Spleen (tissue), 13 donors: ENCODE measurements at places on chromosomes 4 and X. TPM values are rescaled to one million over a fixed set of nuclear protein-coding genes. Genes with fewer than 3 reads are reported as not detected.

- H3K4me3 ChIP-seq = no peak overlapping the region
- H3K27me3 ChIP-seq = peaks cover 35% of the 10 kb centered on the region
- H3K27ac ChIP-seq = no peak overlapping the region
- H3K4me1 ChIP-seq = peaks cover 4% of the 10 kb centered on the region
- no peaks in the 10 kb centered on the region for H3K36me3 ChIP-seq
Observed at GRCh38 chr4:165877286-165877685, 4.2 kb downstream of the TLL1 start.

DNA sequence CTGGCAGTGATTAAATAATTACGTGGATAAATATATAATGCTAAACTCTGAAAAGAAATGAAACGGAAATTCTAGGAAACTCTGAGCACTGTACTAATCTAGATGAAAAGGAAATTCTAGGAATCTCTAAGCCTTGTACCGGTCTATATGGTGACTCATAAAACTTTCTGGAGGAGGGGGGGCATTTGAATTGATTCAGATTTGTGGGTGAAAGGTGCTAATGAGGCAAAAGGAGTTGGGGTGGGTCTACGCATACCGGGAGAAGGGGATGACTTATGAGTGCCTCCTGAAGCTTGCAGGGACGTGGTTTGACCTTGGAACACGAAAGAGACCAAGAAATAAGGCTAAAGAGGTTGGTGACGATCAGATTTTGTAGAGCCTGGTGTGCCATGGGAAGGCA is 151.7 kb upstream of the CASK start:
- no peak for DNase-seq
- H3K27ac ChIP-seq = no peak overlapping the region
- no peak overlapping the region for H3K4me3 ChIP-seq

- H3K27ac ChIP-seq = no peak overlapping the region
- no peaks in the 10 kb centered on the region for H3K36me3 ChIP-seq
- no peak overlapping the region for H3K4me3 ChIP-seq
- no peak for DNase-seq
Observed at GRCh38 chr4:104489731-104490095, 5.0 kb downstream of the CXXC4 start.

DNA sequence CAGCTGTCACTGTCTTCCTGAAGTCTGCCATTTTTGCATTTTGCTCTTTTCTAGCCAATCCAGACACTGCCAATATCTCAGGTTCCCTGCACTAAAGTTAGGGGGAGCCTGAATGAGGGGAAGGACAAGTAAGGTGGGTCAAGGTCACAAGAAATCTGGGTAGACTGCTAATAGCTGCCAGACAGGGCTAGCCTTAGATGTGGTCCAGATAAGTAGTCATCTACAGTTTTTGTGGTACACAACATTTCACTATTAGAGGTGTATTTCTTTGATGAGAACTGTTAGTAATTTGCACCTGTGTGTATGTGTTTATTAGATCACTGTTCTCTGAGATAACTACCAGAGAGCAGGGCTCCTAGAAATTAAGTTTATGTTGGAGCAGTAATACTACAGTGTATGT is 9.4 kb downstream of the LHFPL1 start:
- DNase-seq = no peak
- no peak overlapping the region for H3K27ac ChIP-seq
- no peak overlapping the region for H3K4me3 ChIP-seq
- H3K4me1 ChIP-seq = no peaks in the 10 kb centered on the region
- H3K27me3 ChIP-seq = no peaks in the 10 kb centered on the region
- H3K36me3 ChIP-seq = no peaks in the 10 kb centered on the region

DNA sequence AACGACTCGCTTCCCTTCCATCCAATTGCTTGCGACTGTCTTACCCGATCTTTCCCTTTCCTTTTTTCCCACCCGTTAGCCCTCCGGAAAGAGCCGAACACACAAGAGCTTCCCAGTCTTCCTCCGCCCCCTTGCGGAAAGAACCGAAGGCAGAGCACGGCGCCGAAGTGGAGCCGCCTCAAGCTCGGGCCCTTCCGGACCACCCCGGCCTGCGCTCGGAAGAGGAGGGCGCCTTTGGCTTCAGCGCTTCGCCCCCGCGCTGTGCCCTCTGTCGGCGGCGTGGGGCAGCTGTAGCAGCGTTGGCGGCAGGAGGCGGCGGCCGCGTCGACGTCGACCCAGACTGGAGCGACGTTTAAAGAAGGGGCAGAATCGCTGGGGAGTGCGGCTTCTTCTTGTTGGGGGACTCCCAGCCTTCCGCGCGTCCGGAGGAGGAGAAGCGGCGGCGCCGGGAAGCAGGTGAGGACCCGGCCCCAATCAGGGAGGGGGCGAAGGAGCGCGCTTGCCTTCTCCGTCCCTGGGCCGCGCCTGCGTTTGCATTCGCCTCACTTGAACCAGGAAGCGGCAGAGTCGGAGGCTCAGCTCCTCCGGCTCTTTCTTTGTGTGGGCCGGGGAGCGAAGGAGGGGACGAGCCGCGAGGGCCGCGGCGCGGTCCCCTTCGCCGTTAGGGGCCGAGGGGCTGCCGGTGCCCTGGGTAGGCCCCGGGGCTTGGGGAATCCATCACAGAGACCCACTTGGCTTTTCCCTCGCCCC is at the start of gene ZBTB33:
ZBTB33 (plus strand) TSS at position 291 of the 750 bp plus-strand sequence. CDS start 2,604 bp downstream, outside the sequence.
- peak within 1 kb of the TSS; percentile 64 for H3K4me3 ChIP-seq

Gene HMGB3
- 5.4 TPM for polyA plus RNA-seq

Gene PHEX
- 0.46 TPM for polyA plus RNA-seq
